CD4-positive, alpha-beta T cell treated with Interleukin-10 for 1 hour (primary cell): ENCODE measurements at places on chromosomes 13 and 19.

DNA sequence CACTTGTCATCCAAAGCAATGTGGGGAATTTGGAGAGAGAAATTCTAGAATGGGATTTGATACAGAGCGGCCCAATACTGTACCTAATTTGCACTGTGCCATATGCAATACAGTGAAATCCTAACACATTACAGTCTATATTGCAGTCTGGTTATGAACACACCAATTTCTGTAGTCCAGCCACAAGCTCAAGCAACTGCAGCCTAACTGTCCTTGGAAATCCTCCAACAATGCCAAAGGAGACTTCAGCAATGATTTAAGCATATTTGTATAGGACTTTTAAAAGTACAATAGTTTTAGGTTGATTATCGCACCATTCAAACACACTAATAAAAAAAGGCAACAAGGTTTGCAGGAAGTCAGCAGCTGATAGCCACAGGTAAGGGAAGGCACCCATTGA, 17.3 kb downstream of the DIAPH3 start:
- DNase-seq: no peak

GRCh38 chr13:74973935-74974879, 507.8 kb downstream of the TBC1D4 start:
- no peak for DNase-seq

DNA sequence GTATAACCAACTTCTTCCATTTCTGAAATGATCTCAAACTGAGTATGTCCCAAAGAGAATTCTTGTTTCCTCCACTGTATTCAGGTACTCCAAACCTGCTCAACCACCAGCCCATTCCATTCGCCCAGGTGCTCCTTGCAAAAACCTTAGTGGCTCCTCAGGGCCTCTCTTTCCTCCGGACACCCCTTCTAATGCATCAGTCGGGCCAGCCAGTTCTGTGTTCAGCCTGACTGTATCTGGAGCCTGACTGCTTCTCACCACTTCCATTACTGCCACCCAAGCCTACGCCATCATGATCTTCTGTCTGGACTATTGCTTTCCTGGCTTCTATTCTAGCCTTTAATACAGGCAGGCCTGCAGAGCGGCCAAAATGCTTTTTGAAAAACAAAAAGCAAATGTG, 1.5 kb downstream of the PHF11 start:
- DNase-seq: no peak

DNA sequence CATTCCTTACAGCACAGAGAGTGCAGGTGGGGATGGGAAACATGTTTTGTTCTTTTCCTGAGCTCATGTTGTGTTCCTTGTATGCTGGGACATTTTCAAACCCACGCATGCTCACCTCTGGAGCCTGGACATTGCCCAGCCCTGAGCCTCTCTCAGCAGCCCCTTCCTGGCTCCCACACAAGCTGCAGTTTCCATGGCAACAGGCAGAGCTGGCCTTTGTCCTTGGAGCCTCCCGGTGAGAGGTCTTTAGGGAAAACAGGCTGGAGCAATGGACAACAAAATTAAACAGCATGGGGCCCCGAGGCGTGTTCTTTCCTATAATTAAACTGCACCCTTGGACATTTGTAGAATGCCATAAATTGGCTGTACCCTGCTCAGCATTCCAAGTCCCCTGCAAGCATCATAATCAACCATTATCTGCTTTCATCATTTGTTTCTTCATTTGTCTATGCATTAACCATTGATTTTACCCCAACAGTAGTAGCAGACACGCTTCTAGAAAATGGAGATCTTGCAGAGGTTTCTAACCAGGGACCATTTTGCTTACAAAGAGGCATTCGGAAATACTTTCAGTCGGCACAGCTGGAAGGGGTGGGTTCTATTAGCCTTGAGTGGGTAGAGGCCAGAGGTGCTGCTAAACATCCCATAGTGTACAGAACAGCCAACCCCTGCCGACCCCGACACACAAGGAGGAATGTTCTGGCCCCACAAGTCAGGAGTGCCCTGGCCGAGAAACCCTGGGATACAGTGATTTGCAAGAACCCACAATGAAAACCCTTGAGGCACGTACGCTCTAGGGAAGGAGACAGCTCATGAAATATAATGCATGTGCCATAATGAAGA, 133.4 kb upstream of the PEG3 start:
- DNase-seq: no peak

GRCh38 chr13:78655007-78655406, 3.9 kb downstream of the OBI1 start:
- DNase-seq: no peak

GRCh38 chr13:20528452-20528851, 2.8 kb upstream of the CRYL1 start:
- no peak for DNase-seq

DNA sequence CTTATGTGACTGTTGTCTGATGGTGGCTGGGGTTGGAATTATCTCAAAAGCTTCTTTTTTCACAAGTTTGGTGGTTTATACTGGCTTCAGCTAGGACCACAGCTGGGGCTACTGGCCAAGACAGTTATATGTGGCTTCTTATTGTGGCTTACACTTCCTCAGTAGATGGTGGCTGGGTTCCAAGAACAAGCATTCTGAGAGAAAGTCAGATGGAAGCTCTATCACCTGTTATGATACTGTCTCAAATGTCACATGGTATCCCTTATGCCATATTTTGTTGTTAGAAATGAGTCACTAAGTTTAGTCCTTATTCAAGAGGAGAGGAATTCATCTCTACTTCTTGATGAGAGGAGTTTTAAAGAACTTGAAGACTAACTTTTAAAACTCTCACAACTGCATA, 41.6 kb downstream of the NDFIP2 start:
- DNase-seq: no peak

DNA sequence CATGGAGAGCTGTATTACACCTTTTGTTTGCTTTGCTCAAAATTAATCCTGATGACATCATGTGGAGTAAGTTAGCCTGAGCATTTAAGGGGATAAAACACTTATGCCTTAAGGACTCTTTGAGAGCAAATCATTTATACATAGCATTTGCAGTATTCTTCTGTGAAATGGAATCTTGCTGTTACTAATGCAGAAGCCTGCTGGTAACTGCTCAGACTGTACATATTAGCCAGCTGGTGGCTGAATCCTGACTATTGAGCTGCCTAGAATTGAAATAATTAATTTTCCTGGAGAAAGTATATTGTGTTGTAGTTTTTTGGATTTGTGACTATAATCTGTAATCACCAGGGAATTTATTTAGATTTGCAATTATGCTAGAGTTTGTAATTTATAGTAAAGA, 363.2 kb downstream of the GPC6 start:
- DNase-seq: no peak

DNA sequence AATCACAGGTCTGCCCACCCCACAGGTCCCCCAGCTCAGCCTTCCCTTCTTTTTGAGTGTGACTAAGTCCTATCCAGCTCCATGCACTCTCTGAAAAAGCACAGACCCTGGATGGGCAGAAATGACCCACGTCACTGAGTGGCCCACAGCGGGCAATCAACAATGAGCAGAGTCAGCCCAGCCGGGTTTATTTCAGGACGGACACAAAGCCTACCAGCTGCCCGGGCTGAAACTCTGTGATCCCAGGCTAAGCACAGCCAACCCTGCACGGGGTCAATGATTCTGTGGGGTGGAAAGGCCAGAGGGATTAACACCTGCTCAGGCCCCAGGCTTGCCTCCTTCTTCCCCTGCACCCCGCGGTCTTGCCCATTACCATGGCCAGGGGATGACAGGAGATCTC, 8.4 kb downstream of the NAPA start:
- DNase-seq: no peak

DNA sequence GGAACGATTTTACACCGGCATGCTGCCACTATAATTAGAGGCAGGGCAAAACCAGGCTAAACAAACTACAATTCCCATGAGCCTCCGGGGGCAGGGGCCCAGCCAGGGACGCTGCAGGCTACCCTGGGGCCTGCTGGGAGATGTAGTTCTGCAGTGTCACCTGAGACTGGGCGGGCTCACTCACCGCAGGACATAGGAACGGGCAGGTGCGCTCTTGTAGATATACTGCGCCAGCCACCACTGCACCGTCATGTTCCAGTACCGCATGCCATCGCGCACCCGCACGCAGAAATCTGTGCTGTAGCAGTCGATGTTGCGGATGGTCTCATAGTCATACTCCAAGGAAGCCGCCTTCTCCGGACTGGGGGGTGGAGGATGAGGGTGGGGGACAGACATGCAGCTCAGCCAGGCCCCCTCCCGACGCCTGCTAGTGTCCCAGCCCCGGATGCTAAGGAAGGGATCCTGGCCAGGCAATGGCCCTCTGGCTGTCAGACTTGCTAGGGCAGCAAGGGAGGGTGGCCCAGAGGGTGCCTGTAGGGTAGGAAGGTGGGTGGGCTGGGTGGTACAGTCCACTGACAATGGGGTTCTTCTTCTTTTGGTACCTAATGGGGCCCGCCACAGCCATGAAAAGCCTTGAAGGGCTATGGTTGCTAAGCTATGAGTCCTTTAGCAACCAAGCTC, 5.8 kb upstream of the TMC4 start:
- DNase-seq: peak; percentile 56

- DNase-seq: no peak
These were observed 210.8 kb downstream of the DCT start for GRCh38 chr13:94268661-94269060.

- DNase-seq: no peak
These were observed 97.8 kb downstream of the KLF12 start for GRCh38 chr13:74036373-74036772.

DNA sequence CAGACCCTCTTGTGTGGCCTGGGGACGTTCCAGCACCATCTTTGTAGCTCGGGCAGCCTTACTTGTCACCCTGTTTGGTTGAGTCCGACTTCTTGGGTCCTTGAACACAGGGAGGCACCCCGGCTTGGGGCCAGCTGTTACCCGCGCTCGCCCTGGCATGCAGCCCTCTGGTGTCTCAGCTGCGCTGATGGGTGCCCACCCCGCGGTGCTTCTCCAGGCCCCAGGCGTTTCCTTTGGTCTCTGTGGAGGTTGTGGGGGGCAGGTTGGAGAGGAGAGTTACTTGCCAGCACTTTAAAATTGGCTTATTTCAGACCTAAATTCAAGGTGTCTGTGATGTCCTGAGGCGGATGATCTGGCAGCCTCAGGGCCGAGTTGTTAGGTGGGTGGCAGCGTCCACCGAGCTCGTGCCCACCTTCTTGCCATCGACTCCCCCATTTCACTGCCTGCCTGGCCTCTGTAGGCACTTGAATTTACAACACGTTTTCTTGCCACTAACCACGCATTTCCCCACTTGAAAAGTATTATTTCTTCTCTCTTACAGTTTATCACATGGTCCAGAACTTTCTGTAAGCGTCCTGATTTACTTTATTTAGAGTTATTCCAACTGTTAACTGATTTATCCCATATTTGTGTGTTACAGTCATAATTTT, 16.9 kb downstream of the UBAC2 start:
- no peak for DNase-seq

- no peak for DNase-seq
These were observed 80.3 kb upstream of the MRI1 start for GRCh38 chr19:13684021-13684420.

GRCh38 chr19:40608240-40608621, 7.1 kb downstream of the LTBP4 start:
- DNase-seq: no peak

GRCh38 chr19:45972081-45972946, 1.4 kb downstream of the NOVA2 start:
- DNase-seq: peak; percentile 28

GRCh38 chr13:37295573-37295972, 190.1 kb upstream of the CSNK1A1L start:
- DNase-seq: no peak

DNA sequence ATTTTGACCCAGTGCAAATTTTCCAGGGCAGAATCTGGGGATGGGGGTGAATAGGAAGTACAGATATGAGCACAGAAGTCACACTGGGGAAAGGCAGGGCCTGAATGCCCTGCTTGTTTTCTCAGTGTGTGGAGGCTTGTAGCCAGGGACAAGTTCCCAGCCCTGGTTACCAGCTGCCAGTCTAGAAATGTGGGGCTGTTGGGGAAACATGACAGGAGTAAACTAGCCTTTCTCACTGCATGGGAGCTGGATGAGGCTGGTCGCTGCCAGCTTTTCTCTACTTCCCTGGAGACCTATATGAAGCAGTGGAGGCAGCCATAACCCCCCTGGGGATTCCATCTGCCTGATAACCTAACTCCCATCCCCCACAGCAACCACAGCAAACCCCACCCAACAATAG, 2267.7 kb downstream of the PCDH9 start:
- DNase-seq: no peak

DNA sequence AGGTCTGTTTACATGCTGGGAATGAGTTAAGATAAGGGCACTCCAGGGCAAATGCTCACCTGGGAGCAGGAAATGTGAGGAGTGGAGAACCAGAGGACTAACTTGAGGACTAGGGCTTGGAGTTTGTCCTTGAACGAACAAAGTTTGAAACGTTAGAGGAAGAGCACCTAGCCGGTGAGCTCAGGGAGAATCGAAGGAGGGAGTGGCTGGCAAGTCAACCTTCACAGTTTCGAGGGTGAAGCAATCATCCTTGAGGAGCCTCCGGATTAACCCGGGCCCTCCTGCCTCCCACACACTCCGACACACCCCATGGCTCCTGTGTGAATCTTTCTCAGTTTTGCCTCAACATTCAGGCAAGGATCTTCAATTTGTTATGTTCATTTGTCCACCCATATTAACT, 58.6 kb downstream of the LMO7 start:
- DNase-seq: no peak

DNA sequence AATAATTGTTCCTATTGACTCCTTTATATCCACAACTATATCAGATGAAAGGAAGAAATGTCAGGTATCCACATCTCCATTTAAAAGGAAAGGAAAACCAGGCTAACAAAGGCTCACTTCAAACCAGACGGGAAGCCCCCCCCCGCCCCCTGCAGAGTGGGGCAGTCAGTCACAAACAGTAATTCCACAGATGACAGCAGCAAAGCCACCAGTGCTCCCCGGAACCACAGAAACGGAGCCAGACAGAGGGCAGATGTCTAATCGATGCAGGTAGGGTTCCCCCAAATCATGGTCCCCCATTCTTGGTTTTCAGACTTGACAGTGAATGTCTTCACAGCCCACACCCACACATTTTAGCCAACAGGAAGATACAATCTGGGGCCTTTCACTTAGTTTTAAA, 100.8 kb downstream of the STK24 start:
- peak; percentile 58 for DNase-seq

- DNase-seq: peak; percentile 30
These were observed 48.0 kb upstream of the KATNAL1 start for GRCh38 chr13:30355384-30355699.

- DNase-seq: no peak
These were observed 1.5 kb upstream of the ASPDH start for GRCh38 chr19:50515168-50515561.

- DNase-seq: no peak
These were observed 219.9 kb downstream of the COG6 start for GRCh38 chr13:39875111-39875987.
